CD8-positive, alpha-beta T cell (primary cell): ENCODE measurements at places on chromosomes 5 and 9.

GRCh38 chr5:155091768-155092717 lies 78.5 kb downstream of the KIF4B start:
- DNase-seq = no peak

DNA sequence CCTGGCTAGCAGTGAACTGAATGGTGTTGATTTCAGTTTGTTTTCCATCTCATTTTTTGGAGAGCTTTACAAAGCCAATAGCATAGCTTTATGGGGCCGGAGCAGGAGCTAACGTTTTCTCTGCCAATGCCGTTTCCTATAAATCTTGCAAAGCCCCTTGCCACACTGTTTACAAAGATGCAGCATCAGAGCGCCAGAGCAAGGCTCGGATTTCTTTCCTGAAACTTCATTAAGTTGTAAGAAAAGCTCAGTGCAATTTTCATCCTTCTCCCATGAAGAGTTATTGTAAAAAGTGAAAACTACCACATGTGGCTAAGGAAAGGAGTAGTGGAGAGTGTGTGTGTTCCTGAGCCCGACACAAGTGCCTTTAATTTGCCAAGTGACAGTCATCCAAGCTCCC lies 178.2 kb upstream of the GDNF start:
- no peak for DNase-seq

DNA sequence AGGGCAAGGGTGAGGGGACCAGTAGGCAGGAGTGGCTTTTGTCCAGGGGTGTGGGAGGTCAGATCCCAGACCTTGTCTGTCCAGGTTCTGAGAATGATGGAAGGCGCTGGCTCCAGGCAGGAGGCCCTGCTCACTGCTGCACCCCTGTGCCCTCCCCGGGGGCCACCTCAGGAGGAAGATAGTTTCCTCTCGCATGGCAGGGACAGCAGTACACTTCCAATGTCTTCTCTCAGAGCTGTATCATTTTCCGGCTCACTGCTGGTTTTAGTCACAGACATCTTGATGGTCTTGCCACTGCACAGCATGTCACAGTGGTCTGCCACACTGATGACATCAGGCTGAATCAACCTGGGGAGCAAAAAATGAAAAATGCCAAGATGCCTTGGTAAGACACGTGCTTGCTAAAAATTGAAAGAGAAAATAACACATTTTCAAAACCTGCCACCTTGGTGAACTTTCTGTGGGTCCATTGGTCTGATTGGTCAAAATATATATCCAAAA lies 3.3 kb upstream of the SLC6A3 start:
- no peak for DNase-seq

DNA sequence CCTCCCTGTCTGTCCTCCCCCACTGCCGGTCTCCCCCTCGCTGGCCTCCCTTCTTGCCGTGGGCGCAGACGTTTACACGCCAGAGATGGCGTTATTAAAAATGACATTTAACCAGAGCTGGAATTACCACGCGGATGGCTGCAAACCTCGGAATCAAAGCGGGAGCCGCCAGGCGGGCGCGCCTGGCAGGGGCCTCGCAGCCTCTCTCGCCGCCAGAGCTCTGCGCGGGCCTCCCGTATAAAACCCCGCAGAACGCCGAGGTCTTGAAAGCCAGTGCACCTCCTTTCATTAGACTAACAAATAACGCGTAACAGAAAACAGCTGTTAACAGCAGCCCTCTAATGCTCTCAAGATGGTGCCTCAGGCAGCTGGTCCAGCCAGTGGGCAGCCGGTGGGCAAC lies 10.2 kb downstream of the PRRX2 start:
- no peak for DNase-seq

GRCh38 chr9:3508521-3509291 lies 17.1 kb downstream of the RFX3 start:
- no peak for DNase-seq

DNA sequence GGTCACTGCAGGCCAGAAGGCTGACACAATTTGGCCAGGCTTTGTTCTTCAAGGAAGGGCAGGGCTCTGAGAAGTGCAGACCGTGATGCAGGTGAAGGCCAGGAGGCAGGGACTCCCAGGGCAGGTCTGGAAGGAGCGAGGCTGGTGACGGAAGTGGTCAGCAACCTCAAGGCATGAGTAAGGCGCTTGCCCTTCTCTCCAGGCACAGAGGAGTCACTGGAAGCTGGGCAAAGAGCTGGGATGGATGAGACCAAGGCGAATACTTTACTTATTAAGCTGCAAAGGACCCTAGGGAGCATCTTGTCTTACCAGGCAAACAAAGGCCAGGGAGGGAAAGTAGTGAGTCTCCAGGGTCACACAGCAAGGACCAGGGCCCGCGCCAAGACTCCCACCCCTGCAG lies 18.6 kb downstream of the IRF1 start:
- DNase-seq = no peak

- peak; percentile 62 for DNase-seq
Measured at GRCh38 chr9:33452828-33453271, 5.5 kb upstream of the AQP3 start.

DNA sequence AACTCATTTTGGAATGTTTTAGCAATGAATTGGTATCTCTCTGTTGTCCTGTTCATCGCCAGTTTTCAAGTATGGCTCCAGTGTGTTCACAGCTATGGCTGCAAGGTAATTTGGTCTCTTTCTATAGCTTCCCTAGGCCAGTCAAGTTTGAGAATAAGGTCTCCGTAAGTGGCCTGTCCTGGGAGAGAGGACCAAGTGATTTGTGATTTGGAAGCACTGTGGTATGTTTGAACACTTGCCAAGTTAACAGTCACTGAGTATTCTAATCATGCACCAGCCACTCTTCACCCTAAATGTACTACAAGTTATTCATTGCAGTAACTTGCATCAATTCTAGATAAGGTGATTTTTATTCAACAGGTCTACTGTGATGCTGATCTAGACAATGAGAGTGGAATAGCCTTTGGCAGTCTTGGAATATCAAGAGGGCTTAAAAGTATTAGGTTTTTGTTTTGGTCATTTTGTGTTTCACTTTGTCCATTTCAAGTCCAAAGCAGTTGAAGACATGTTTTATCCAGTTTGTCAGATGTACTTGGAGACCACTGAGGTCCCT lies 41.1 kb downstream of the G3BP1 start:
- DNase-seq = no peak

DNA sequence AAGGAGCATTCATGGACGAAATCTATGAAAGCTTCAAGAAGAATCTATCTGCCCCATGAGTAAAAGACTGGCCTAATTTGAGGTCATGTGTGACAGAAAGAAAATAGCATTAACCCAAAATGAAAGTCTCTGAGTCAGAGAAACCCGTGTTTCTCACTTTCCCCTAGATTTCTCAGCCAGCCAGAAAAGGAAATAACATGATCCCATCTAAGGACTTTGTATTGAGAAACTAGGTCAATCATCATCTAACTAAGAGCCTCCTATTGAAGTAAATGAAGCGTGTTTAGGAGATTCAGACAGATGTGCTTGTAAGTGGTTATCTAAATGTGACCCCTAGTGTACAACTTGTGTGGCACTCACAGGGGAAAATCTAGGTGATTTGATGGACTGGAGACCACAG lies 77.3 kb upstream of the ZNF366 start:
- no peak for DNase-seq

DNA sequence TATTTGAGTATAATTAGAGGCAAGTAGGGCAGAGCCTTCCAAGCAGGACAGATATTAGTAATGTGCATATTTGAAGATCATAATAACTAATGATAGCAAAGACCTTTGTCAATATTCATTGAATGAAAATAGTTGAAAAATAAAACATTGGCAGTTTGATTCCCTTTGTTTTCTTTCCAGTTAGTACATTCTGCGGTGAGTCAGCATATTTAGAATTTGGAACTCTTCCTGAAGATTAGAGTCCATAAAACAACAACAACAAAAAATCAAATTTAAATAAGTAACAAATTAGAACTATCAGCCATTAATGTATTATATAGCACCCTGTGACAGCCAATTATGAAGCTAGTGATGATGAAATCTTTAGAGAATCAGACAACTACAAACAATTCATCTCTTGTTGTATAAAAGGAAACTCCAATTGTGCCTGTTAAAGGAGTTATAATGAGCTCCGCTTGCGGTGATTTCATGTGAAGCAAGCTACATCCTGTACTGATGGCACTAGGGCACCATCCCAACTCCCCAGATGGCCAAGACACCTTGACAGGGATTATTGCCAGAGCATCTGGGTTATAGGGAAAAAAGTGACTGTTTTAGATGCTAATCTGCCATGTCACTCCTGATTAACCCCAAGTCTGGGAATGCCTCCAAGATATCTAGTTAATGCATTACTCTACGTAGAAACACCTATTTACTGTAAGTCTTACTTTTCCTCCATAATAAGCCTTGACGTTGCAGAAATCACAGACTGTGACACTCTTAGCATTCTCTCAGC lies 6.8 kb downstream of the IFNA8 start:
- no peak for DNase-seq

DNA sequence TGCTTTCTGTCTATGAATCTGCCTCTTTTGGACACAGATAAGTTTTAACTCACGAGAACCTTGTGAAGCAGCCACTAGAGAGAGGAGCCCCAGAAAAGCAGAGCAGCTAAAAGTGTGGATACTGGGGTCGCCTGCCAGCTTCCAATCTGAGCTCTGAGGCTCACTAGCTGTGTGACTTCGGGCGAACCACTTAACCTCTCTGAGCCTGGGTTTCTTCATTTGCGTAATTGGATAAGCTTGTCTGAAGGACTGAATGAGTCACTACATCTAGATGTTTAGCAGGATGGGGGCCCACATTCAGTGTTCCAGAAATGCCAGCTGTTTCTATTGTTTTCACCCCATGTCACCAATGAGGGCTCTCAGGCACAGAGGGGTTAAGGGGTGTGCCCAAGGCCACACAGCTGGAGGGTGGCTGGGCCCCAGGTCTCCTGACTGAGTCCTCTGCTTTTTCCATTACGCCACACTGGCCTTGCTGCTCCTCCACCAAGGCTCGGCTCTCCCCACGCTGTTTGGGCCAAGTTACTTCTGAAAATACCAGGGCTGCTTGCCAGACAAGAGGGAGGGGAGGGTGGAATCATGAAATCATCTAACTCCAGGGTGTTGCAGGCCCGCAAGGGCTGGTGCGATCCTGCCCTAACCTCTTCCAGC lies 36.2 kb downstream of the SH3PXD2B start:
- no peak for DNase-seq

DNA sequence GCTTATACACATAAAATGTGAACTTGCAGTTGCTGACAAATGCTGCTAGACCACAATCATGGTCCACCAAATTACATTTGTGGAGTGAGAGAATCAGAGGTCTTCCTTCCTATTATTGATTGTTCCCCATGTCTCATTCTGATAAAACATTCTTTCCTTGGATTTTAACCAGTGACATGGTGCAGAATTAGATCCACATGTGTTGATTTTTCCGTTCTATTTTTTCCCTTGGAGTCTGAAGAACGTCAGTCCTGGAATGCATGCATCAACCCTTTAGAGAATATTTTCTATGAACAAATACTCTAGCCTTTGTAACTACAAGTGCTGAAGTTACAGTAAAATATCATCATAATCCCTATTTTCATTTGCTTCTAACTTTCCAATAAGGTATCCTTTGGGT lies 170.7 kb upstream of the SPRY4 start:
- no peak for DNase-seq

DNA sequence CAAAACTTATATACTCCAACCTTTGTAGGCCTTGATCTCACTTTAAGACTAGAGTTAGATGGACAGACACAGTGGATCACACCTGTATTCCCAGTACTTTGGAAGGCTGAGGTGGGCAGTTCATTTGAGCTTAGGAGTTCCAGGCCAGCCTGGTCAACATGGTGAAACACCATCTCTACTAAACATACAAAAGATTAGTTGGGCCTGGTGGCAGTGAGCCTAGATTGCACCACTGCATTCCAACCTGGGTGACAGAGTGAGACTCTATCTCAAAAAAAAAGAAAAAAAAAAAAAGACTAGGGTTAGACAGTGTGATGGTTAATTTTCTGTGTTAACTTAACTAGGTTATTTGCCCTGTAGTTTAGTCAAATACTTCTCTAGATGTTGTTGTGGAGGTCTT lies 74.1 kb downstream of the CFAP95 start:
- DNase-seq = no peak

DNA sequence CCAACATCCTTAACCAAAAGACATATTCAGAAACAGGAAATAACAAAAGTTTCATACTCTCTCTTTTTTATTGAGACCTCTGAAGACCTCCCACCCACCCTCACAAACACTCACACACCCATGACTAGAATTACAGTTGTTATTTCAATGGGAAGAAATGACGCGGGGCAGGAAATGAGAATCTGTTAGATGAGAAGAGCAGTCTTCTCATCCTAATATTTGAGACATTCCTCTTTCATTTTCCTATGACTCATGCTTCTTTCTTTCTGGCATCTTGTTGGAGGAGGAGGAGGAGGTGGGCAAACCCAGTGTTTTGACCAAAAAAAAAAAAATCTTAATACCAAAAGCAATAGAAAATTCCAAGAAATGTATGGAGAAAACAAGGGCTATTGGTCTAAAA lies 179.5 kb upstream of the TARS1 start:
- DNase-seq = no peak

DNA sequence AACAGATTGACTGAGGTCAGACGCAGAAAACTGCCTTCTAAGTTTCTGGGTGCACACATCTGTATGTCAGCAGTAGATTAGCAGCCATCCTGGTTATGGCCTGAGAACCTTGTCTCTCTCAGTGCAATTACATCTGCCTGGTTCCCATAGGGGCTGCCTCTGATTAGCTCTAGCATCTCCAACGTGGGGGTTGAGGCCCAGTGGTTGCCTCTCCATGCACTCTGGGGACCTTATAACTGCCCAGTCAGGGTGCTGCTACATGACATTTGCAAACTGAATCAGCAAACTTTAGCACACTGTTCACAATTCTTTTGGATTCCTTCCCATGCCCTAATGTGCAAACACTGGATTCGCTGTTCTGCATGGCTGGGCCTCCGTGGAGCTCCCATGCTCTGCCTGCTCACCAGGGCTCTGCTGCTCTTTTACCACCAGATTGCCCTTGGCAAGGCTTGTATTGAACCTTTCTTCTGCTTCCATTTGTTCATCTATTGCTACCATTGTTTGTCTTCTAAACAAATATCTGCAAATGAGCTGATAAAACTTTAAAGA lies 36.2 kb downstream of the SNX18 start:
- no peak for DNase-seq

- no peak for DNase-seq
Measured at GRCh38 chr9:108053555-108054061, 564.0 kb upstream of the KLF4 start.

GRCh38 chr5:88419931-88420330 lies 151.3 kb upstream of the TMEM161B start:
- no peak for DNase-seq

DNA sequence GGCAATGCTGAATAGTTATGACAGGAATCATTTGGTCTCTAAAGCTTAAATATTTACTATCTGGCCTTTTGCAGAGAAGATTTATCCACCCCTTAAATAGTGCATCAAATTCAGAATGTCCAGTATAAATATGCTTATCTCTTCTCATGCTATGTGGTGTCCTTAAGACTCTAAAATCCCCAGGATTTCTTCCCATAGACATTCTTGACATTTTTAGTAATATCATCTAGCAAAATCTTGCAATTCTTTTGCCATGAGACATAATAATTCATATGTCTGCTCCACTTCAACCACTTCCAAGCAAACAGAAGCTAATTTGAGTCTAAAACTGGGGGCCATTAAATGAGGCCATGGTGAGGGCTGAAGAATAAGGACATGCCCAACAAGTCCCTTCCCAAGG lies 1923.4 kb upstream of the CDH9 start:
- no peak for DNase-seq

- DNase-seq = no peak
Measured at GRCh38 chr9:133959966-133960567, 32.1 kb downstream of the VAV2 start.
